ENCODE measurements at places on chromosomes 11 and 22.

DNA sequence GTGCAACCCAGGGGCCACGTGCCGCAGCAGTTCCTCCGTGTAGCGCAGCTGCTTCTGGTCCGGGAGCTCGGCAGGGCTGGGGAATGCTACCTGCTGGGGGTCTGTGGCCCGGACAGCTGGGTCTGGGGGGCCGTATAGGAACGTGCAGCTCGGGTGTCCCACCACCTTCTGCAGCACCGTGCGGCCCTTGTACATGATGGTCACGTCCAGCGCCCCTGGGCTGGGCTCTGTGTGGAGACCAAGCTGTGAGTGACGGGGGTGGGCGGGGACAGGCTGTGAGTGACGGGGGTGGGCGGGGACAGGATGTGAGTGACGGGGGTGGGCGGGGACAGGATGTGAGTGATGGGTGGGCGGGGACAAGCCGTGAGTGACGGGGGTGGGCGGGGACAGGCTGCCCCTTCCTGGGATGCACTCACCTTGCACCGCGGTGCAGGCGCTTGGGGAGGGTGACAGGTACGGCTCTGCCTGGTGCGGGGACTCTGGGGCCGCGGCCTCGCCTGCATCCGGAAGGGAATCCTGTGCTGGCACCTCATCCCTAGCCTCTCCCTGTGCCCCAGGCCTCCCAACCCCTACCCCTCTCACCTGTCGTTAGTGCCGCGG is 2.3 kb downstream of the IRF7 start:
- peak; percentile 61 for DNase-seq

GRCh38 chr11:13062115-13062514 is 53.0 kb downstream of the RASSF10 start:
- DNase-seq = no peak

DNA sequence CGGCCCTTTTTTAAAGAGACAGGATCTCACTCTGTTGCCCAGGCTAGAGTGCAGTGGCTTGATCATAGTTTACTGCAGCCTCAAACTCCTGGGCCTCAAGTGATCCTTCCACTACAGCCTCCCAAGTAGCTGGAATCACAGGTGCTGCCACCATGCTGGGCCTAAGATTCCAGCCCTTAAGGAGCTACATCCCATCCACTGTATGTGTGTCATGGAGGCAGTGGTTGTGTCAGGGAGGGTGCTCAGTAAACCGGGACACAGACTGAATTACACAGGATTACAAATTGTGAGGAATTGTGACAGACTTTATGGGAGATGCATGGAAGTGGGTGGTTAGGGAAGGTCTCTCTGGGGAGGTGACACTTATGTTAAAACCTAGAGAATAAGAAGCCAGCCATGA is 2.1 kb upstream of the PPIL2 start:
- no peak for DNase-seq

- DNase-seq = no peak
These were observed 11.2 kb upstream of the TMEM184B start for GRCh38 chr22:38284042-38284402.

DNA sequence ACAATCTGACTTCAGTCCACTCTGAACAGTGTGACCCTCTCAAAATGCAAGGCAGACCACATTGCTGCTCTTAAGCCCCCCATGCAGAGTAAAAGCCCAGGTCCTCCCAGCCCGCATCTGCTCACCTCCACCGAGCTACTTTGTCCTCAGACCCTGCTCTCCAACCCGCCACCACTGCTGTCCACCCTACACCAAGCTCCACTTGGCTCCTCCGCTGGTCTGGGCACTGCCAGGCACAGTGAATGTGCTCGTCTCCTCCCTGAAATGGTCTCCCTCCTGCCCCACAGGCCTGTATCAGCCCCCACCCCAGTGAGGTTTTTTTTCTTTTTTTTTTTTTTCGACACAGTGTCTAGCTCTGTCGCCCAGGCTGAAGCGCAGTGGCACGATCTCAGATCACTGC is 67.4 kb upstream of the ARFGAP3 start:
- DNase-seq = no peak

- DNase-seq = no peak
These were observed 297.4 kb downstream of the OPCML start for GRCh38 chr11:133234883-133235282.

- DNase-seq = no peak
These were observed 90.6 kb downstream of the CCDC83 start for GRCh38 chr11:85945788-85946187.

DNA sequence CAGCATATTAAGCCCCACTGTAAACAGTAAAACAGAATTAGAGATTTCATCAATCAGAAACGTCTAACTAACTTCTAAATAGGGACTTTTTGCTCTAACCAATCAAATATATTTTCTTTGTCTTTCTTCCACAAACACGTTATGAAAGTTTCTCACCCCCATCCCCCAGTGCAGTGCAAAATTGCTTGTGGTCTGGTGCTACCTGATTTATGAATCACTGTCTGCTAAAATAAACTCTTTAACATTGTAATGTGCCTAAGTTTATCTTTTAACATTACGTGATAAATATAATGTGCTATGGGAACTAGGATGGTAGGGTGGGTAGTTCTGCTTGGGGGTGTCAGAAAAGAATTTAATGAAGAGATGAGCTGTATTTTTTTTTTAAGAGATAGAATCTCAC is 47.3 kb upstream of the SLC5A1 start:
- no peak for DNase-seq

DNA sequence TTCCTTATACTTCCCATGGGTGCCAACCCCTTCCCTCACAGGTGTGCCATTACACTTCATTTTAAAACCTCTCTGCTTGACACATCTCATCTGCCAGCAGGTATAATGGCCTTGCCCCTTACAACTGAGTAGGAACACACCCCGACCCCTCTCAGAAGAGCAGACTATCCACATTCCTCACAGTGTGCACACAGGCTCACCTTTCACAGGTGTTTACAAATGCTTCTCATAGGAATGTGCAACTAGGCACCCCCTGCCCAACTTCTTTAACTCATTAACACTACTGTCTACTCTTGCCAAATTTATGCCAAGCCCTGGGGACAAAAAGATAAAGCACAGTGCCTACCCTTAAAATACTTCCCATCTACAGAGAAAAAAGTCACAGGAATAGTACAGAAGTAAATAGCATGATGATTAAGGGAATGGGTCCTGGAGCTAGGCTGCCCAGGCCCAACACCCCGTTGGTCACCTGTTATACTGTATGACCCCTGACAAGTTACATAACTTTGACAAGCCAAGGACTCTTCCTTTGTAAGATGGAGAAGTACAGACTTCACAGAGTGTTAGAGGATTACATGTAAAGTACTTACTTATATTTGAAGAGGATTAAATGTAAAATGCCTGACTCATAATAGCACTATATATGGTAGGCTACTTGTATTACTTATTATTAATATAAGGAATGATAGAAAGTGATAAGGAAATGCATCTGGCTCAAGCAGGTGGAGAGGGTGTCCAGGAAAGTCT is 15.2 kb downstream of the TRIM3 start:
- no peak for DNase-seq

- no peak for DNase-seq
These were observed 60.9 kb downstream of the GRIA4 start for GRCh38 chr11:105670811-105671210.

- no peak for DNase-seq
These were observed 209.4 kb upstream of the NCAM1 start for GRCh38 chr11:112751772-112752171.

GRCh38 chr11:61966734-61967115 is 709 bp downstream of the FTH1 start:
- no peak for DNase-seq

DNA sequence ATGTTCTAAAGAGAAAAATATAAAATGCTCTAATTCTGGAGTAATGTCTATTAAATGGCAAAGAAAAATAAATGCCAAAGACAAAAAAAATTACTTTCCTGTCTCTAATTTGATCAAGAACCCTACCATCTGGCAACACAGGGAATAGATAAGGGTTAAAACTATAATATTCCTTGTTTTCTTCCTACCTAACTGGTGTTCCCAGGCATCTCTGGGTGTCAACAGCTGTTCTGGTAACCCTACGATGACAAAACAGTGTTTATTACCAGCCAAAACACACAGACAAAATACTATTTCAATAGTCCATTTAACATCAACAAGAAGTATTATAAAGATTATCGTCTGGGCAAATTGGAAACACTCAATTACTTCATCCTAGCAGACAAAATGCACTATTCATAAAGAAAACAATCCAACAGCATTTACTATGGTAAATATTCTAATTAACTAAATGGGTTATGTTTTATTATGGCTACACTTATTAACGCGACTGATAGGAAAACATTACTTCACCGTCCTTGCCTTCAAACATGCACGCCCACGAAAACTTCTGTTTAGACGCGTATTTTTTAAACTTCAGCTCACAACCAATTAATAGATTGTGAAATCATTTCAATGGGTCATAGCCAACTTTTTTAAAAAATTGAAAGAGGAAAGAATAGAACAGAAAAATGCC is 50.6 kb downstream of the LGR4 start:
- DNase-seq = no peak

DNA sequence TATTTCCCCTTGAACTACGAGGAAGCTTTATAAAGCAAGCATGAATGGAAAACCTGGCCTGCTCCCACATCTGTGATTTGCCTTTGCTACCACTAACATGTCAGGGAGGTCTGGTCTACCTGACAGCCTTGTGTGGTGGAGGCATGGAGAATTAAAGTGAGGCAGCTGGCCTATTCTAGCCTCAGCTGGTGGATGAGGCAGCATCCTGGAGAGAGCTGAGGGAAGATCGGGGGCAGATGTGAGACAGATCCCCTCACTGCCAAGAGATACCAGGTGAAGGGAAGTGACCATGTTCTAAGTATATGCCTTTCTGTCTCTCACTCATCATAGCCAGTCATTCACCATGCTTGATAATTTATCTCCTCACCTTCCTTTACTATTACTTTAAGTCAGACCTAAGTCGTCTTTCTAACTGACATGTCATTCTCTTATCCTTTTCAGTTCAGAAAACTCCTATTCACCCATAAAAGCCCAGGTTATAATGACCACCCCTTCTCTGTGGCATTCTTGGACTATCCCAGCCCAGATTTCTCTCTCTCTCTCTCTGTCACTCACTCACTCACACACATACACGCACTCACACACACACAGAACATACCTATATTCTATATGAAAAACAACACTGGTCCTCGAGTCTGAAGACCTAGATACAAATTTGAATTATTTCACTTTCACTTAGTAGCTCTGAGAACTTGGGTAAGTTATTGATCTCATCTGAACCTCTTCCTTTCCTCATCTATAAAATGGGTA is 90.7 kb downstream of the CSNK2A3 start:
- no peak for DNase-seq

DNA sequence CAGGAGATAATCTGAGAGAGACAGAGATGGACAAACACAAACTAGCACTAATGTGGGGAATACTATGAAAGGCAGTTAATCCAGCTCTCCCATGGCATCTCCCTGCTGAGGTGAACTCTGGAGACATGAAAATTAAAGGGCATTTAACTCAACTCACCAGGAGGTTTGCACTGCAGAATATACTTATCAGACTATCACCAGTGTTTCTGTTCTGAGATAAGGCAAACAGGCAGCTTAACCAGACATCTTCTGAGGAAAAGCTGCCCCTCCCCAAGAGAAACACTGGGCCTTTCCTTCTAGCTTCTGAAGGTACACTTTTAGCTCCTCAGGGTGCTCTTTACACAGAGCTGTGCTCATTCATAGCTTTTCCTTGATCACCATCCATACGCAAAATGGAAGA is 85.5 kb downstream of the AMBRA1 start:
- no peak for DNase-seq

- no peak for DNase-seq
These were observed 5.4 kb downstream of the OR8B12 start for GRCh38 chr11:124538019-124538418.

DNA sequence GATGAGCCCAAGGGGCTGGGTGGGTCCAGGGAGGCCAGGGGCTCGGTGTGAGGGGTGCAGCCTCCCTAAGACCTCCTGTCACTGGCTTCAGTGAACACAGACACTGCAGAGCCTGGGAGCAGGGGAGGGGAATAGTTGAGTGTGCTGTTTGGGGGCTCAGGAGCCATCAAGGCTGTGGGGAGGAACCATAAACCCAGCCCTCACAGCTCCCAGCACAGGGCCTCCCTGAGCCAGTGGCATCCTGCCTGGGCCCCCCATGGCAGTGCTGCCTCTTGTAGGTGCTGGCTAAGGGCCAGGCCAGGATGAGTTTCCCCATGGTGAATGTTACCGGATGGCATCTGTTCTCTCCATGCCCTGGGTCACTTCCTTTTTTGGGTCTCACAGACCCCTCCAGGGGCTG is 25.5 kb downstream of the KCNJ5 start:
- no peak for DNase-seq

- no peak for DNase-seq
These were observed 60.0 kb downstream of the ENTHD1 start for GRCh38 chr22:39833610-39834009.

GRCh38 chr11:86335131-86335767 is 33.2 kb downstream of the HIKESHI start:
- DNase-seq = no peak

DNA sequence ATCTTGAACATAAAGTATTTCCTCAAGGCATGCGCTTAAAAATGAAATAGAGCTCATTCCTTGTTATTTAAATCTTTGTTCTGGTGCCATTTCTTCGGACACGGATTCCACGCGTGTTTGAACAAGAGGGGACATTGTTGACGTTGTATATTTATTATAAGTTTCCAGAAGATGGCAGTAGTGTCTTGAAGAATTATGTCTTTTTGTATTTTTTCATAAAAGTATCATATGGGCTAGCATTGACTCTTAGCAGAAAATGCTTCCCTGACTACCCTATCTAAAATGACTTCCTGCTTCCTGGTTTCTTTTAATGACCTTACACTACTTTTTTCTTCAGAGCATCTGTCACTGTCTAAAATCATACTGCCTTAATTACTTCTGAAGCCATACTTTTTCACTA is 20.4 kb downstream of the BIRC2 start:
- no peak for DNase-seq

DNA sequence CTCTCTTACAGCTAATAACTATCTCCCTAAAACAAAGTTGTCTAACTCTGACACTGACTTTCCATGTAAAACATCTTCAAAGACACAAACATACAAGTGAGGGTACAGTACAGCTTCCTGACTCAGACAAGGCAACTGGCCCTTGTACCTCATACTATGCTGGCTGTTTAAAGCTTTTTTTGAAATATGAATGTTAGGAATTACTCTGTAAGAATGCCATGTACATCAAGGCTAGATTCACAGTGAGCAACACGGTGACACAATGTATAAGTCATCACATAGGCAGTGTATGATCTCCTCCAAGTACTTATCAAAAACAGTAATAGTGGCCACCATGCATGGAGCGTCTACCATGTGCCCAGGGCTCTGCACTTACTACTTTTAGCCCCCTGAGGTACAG is 28.6 kb downstream of the ALG8 start:
- no peak for DNase-seq

- DNase-seq = no peak
These were observed 35.4 kb upstream of the INCENP start for GRCh38 chr11:62088331-62088933.

GRCh38 chr11:102287964-102288724 is 29.1 kb upstream of the BIRC3 start:
- no peak for DNase-seq
